ENCODE measurements at places on chromosomes 5 and 9.

- no peak for DNase-seq
These were observed 95.2 kb downstream of the DEPDC1B start for GRCh38 chr5:60604771-60605170.

GRCh38 chr9:86751956-86752355 is 195.3 kb downstream of the GAS1 start:
- DNase-seq, result no peak

DNA sequence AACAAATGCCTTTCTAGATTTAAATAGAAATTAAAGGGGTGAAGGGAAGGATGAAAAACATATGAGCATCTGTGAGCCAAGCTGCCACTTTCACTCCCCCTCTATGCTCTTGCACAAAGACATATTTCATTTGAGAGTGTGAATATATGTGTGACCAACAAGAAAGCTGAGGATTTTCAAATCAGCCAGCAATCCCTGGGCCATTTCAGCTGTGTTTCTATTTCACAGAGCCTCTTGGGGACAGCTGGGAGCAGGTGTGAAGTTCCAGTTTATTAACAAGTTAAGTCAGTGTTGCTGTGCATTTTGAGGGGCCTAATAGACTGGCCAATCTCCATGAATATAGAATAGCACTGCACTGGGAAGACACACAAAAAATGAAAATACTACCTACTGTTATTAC is 248.7 kb upstream of the RGMB start:
- no peak for DNase-seq

DNA sequence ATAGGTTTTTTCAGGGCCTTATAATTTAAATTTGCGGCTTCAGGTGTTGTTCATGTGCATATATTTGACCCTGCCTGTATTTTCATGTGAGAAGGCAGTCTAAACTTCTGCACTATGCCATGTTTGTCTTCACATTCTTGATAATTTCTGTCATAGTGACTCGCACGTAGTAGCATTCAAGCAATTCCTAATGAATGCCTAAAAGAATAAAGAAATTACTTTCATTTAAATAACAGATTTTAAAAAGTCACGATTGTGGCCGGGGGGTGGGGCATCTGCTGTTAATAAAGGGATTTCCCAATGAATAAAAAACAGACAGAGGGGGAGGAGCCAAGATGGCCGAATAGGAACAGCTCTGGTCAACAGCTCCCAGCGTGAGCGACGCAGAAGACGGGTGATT is 318.0 kb downstream of the ADAMTS6 start:
- DNase-seq, result no peak

DNA sequence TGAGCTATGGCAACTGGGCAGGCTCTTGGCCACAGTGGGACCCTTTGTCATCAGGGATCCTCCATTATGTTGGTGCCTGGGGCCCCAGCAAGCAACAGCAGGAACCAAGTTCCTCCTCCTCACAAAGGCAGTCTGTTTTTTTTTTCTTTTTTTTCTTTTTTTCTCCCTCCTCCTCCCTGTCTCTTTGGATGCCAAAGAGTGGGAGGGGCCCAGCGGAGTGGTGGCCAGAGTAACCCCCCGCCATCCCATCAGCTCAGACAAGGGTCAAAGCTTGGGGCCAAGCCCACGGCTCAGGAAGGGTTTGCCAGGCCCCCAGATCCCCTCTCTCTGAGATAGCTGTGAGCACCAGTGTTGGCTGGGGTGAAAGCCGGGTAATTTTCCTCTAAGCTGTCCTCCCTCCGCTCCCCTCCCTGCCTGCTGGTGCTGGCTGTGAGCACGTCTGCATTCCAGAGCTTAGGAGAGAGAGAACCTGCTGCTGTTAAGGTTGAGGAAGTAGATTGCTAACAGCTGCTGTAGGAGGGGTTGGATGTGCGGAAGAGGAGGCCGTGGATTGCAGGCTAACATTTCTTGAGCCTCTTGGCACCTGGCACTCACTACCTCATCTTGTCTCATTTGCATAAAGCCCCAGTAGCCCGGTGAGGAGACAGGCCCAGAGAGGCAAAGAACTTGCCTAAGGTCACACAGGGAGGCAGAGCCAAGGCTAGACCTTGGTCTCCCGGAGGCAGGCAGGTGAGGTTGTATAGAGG is 21.2 kb downstream of the GSN start:
- DNase-seq, result no peak

DNA sequence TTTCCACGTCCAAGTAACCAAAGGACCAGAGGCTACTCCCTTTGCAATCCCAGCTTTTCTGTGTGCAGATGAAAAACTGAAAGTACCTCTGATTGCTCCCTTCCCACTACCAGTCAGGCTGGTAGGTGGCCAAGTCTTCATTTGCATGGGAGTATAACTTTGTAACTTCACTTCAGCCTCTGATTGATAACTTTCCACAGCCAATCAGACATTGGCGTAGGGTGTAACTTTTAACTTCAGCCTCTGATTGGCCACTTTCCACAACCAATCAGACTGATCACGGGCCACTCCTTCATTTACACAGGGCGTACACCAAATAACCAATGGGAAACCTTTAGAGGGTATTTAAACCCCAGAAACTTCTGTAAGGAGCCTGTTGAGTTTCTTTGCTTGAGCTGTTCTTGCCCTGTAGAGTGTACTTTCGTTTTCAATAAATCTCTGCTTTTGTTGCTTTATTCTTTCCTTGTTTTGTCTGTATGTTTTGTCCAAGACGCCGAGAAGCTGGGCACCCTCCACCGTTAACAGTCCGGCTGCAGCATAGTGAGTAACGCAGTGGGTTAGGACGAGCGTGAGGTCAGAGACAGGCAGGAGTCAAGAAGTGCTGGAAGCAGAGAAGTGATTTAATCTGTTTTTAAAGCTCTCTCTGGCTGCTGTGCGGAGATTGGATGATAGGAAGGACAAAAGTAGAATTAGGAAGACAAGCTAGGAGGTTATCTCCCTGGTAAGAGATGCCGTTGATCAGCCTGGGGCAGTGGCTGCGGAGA is 3.5 kb upstream of the EXOSC2 start:
- no peak for DNase-seq

GRCh38 chr9:92607773-92608172 is 62.2 kb downstream of the IPPK start:
- no peak for DNase-seq

DNA sequence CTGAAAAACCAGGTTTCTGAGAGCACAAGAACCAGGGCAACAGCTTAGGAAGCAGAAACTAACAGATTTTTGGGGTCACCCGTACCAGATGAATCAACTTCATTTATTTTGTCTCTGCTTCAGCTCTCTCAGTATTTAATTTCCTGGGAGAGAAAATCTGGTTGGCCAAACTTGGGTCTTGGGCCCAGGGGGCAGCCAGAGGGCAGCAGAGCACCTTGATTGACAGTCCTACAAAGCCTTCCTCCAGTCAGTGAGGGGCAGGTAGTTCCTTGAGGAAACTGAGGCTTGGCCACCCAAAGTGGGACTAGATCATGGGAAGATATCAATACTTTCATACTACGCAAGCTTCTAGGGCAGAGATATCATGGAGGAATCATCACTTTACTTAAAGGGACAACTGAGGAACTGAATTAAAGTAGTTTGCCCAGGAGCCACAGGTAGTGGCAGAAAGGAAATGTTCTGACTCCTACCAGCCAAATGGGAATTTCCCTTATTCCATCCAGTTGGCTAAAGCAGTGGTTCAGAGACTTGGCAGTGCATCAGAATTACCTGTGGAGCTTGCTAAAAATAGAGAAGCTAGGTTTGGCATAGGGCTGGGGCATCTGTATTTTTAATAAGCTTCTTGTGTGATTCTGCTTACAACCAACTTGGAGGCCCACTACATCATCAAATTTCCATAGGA is 21.5 kb upstream of the ARHGAP26 start:
- peak; percentile 62 for DNase-seq

- DNase-seq, result no peak
These were observed 797.3 kb downstream of the MAT2B start for GRCh38 chr5:164302533-164303235.

GRCh38 chr9:83656952-83657351 is 34.0 kb downstream of the IDNK start:
- DNase-seq, result no peak

- DNase-seq, result peak; percentile 14
These were observed 176.8 kb downstream of the MACROH2A1 start for GRCh38 chr5:135222171-135222681.

GRCh38 chr9:22146604-22147003 is 137.5 kb upstream of the CDKN2B start:
- no peak for DNase-seq

DNA sequence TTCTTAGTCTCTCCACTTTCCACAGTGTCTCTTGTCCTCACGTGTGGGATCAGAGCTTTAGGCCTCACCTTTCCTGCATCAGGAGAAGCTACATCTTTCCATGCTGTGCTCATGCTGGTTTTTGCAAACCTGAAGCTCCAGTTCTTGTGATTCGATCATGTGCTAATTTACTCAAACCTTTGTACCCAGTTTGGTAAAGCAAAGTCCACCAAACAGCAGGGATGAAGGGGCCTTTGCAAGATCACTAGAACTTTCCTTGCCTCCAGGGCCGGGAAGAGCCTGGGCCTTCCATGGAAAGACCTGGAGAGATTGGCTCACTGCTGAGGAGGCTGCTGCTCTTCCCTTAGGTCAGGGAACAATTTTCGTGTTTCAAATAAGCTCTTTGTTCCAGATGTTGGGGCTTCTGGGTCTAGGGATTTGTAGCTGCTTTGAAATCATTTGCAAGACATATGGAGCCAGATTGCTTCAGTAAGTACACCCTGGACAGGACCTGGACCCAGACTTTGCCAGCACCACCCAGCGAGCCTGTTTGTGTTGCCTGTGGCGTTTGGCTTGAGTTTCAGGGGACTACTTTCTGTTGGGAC is 18.7 kb upstream of the SPATA31E1 start:
- DNase-seq, result no peak

- no peak for DNase-seq
These were observed 243.3 kb upstream of the ACTBL2 start for GRCh38 chr5:57725658-57726504.

- DNase-seq, result peak; percentile 73
These were observed 116.0 kb downstream of the TENT4A start for GRCh38 chr5:6829150-6829784.

DNA sequence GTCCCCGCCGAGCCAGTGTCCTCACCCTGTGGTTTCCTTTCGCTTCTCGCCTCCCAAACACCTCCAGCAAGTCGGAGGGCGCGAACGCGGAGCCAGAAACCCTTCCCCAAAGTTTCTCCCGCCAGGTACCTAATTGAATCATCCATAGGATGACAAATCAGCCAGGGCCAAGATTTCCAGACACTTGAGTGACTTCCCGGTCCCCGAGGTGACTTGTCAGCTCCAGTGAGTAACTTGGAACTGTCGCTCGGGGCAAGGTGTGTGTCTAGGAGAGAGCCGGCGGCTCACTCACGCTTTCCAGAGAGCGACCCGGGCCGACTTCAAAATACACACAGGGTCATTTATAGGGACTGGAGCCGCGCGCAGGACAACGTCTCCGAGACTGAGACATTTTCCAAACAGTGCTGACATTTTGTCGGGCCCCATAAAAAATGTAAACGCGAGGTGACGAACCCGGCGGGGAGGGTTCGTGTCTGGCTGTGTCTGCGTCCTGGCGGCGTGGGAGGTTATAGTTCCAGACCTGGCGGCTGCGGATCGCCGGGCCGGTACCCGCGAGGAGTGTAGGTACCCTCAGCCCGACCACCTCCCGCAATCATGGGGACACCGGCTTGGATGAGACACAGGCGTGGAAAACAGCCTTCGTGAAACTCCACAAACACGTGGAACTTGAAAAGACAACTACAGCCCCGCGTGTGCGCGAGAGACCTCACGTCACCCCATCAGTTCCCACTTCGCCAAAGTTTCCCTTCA is 1.4 kb downstream of the GLIS3 start:
- DNase-seq, result peak; percentile 68

DNA sequence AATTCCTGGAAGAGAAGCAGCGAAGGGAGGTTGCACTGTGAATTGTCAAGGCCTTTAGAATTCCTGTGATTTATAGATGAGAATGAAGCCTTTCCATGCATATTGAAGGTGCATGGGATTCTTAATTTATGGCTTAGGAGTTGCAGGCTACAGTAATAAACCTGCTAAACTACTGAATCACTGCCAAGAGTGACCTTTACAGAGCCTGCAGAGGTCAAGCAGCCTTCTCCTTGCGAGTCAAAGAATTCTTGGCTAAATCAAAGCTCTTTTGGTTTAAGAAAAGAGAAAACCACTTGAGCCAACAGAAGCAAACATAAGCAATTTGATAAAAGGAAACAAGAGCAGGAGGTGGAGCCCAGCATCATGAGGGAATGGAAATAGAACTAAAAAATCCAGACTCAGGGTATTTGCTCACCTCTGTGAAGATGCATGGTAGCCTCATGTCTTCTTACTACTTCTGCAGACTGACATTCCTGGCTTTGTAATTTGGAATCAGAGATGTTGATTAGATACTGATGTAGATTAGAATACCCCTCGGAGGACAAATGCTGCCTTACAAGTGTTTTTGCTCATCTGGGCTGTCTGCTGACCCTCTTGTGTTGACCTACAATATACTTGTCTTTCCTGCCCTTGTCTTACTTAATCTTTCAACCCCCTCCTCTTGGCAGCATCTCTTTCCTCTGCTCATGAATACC is 90.3 kb upstream of the IFNK start:
- DNase-seq, result no peak

DNA sequence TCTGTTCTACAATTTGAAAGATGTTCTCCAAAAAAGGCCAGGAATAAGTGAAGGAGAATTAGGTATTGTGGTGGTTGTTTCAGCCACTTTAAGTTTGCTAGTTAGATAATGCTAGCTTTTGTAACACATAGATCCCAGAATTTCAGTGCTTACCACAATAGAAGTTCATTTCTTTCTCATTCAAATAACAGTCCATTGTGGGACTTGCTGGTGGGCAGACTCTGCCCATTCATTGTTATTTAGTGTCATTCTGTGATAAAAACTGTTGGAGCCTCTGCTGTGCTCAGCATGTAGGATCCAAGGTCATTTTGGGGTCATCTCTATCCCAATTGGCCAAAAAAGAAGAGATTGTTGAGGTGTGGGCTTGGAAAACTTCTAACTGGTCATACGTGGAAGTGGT is 106.8 kb downstream of the CCDC192 start:
- no peak for DNase-seq

GRCh38 chr5:118611332-118611945 is 376.9 kb downstream of the DTWD2 start:
- DNase-seq, result no peak

GRCh38 chr9:119986205-119986604 is 593.8 kb downstream of the CDK5RAP2 start:
- no peak for DNase-seq

- DNase-seq, result peak; percentile 52
These were observed 644 bp downstream of the BRD3 start for GRCh38 chr9:134066913-134067851.

DNA sequence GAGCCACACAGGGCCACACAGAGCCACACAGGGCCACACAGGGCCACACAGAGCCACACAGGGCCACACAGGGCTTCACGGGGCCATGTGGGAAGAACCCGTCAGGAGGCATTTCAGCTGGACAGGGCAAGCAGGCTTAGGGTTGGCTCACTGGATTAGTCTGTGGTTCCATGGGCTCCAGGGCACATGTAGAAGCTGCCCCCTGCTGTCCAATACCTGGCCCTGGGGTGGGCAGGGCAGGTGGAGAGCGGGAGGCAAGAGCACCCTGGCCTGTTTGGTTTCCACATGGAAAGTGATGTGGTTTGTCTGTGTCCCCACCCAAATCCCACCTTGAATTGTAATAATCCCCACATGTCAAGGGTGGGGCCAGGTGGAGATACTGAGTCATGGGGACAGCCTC is 16.4 kb upstream of the LPCAT1 start:
- DNase-seq, result peak; percentile 17
